ENCODE measurements at places on chromosomes 5 and 9.

DNA sequence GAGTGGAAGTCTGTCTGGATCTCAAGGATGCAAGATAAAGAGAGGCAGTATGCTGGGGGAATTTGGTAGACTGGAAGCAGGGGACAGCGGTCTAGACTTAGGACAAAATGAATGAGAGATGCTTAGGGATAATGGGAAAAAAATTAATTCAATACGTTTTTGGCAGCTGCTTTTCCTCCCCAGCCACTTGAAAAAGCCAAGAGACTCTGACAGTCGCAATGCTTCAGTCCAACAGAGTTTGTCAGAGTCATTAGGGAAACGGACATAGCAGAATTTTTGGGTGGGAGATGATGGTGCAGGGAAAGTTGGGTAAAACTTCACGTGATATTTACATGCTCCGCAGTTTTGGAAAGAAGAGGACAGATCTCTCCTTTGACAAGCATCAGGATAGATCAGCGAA is 129.7 kb downstream of the GOLPH3 start:
- no peak for DNase-seq

GRCh38 chr5:143985832-143986515 is 174.0 kb downstream of the HMHB1 start:
- no peak for DNase-seq

GRCh38 chr5:143229896-143230675 is 173.4 kb downstream of the NR3C1 start:
- DNase-seq, result peak; percentile 15

DNA sequence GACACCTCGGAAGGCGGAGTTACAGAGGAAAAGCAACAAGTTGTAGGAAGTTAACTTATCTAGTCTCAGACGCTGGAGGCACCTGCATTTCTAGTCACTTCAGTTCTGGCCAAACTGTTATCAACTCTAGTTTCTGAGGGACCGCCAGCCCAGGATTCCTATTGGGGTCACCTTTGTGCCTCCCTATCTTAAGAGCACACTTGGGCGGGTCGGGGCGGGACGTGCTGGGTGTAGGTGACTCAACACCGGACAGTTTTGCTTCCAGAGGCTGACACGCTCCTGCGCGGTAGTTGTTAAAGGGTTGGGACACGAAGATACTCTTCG is 679 bp upstream of the KDM4C start:
- peak; percentile 76 for DNase-seq

DNA sequence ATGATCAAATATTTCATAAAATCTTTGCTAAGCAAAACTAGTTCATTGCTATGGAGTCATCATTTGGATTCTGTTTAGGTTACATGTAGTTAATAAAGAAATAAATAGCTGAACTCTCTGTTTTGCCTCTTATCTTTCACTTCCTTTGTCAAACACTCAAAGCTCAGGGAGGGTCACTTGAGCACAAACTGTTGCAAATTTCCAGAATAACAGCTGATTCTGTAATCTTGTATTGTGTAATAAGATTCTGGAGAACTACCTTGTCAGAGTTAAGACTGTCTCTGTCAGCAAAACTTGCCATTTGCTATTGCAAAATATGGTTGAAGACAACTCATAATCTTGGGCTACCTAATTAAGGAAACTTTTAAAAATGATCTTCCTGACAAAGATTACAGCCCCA is 182.0 kb upstream of the MOCS2 start:
- DNase-seq, result no peak

- no peak for DNase-seq
Observed at GRCh38 chr9:38032266-38033110, 36.5 kb downstream of the SHB start.

DNA sequence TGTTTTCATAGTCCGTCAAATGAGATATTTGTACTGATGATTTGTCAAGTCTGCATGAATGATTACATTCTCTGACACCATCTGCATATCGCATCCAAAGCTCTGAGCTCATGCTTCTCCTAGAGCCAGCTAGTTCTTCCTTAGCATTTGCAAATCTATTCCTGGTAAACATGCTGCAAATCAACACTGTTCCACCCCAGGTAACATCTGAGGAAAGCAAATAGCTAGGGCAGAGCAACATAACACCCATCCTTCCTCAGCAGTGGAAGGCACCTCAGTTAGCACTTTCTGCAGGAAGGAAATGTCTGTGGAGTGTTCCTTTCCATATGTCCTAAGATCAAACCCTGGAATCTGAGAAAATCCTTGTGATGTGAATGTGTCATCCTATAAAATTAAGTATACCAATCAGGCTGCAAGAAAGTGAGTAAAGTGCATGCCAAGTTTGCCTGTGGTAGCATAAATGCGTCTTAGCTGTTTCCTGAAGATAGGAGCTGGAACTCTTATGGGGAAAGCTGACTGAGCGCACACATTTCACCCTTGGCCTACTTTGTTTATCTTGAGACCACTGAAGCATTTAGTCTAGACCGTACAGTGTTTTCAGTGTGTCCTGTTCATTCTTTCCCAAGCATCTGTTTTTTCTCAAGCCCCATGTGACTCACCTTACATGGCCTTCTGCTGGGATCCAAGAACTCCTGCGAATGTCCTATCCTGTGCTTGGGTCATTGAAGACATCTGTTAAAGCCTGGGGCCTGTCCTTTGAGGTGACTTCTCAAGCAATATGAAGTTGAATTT is 50.9 kb upstream of the STARD4 start:
- DNase-seq, result peak; percentile 4

DNA sequence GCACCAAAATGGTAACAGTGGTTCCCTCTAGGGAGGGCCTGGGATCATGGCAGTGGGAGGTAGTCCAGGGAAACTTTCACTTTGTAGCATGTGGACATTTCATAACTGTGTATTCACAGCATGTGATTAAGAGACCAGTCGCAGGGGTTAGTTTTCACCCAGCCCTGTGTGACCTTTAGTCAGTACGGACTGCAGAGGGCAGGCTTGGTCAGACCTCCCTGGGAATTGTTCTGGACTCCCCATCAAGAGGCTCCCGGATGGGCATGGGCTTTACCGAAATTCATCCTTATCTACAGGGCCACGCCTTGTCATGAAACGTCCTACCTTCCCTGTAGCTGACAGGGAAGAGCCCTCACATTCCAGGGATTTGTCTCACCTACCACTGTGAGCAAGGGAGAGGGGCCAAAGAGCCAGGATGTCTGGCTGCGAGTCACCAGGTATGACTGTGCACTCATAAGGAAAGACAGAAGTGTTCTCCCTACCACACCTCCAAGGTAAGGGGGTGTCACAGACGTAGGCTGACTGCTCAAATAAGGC is 19.9 kb downstream of the GPX3 start:
- DNase-seq, result no peak

DNA sequence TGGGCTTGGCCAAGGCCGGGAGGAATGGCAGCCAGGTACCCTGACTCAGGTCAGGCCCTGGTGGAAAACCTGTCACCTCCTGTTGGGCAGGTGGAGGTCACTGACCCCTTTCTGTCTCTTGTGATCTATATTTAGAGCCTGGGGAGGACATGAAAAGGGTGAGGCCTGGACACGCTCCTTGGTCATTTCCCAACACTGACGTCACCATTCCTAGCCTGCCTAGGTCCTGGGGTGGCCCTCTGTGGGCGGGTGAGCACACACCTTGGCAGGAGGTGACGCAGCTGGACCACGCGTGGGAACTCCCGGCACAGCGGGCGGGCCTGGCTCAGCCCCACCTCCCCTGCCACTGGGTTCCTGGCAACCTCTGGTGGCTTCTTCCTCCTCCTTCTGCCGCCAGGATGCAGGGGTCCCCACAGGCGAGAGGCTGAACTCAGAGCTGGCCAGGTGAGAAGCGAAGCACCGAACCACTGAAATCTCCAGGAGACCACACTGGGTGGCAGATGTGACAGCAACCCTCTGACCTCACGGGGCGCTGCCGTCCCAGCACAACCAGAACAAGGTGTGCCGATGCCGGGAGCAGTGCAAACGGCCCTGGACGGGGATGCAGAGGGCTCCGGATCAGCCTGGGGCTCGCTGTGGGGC is 6.4 kb upstream of the RALGDS start:
- DNase-seq, result no peak

GRCh38 chr9:136345281-136346156 is 18.0 kb downstream of the DNLZ start:
- no peak for DNase-seq

DNA sequence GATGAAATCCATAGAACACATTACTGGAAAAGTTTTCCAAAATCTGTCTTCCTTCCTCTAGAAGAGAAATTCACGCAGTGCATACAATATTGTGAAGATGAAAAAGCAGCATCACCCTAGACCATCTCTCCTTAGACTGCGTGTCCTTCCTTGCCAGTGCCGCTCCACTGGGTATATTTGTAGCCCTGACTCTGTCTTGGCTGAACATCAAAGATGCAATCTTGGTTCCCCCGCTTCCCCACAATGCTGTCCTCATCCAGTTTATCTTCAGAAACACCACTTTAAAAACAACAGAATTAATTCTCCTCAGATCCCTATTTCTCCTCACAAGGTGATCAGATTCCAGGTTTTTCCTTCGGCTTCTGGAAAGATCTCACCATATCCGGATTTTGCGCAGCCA is 53.9 kb downstream of the ROR2 start:
- no peak for DNase-seq

GRCh38 chr5:78576376-78576775 is 72.2 kb downstream of the LHFPL2 start:
- no peak for DNase-seq

- DNase-seq, result no peak
Observed at GRCh38 chr9:34959461-34959860, 1.4 kb downstream of the PHF24 start.

- no peak for DNase-seq
Observed at GRCh38 chr5:66742083-66742895, 146.1 kb downstream of the MAST4 start.

GRCh38 chr9:116345817-116346216 is 192.2 kb downstream of the PAPPA start:
- DNase-seq, result no peak

DNA sequence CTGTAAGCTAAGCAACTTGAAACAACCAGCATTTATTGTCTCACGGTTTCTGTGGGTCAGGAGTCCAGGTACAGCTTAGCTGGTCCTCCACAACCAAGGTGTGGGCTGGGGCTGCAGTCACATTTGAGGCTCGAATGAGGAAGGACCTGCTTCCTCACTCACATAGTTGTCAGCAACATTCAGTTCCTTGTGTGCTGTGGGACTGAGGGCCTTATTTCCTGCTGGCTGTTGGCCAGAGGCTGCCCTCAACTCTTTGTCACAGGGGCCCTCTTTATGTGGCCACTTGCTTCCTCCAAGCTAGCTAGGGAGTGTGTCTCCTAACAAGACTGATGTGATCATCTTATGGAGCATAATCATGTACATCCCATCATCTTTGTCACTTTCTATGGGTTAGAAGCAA is 29.2 kb upstream of the SEMA4D start:
- DNase-seq, result no peak

- DNase-seq, result no peak
Observed at GRCh38 chr5:69213513-69214215, 21.0 kb upstream of the CDK7 start.

- peak; percentile 15 for DNase-seq
Observed at GRCh38 chr9:8419596-8420275, 620.2 kb upstream of the DMAC1 start.

- DNase-seq, result no peak
Observed at GRCh38 chr5:607541-608428, 4.4 kb upstream of the CEP72 start.

GRCh38 chr9:79946712-79947111 is 374.9 kb downstream of the TLE4 start:
- no peak for DNase-seq

DNA sequence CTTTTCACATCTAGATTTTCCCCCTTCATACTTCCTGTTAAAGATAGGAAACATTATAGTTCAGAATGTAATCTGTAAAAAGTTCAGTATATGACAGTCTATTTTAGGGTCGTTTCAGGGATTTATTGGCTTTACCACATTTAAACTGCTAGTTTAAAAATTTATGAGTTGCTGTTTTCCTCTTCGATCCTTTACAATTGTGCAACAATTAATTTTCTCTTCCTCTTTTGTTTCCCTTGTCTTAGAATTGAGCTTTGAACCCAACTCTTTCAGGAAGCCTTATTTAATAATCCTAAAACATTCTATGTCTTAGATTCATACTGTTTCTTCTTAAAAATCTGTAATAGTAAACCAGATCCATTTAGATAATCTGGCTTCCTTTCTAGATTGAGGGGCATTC is 16.4 kb downstream of the ZSWIM6 start:
- no peak for DNase-seq

DNA sequence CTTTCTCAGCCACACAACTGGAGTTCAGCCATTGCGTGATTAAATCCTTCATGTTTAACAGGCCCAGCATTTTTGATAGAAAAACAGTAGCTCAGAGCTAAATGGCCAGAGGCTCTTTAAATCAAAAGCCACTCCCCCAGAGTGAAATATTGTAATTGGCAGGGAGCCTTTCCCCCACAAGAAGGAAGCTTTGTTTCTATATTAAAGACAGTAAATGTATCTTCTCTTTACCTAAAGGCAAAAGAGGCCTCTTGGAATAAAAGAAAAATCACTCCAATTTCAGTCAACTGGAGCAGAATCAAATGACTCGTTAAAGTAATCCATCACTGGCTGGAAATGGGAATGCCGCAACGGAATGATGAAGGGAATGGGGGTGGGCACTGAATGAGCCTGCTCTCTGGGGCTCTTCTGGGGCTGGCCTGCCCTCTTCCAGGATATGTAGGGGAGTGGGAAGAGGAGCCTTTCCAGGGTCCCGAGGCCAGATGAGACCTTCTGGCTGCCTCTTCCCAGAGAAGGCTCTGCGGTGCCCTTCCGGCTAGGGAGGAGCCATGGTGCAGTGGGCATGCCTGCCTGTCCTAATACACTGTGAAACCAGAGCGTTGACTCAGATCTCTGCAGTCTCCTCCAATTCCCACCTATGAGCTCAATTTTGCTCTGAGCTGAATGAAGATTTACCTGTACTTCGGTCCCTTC is 45.2 kb downstream of the ANKDD1B start:
- peak; percentile 60 for DNase-seq

- no peak for DNase-seq
Observed at GRCh38 chr5:53262348-53262970, 152.9 kb upstream of the MOCS2 start.

GRCh38 chr9:85431339-85432102 is 310.2 kb downstream of the AGTPBP1 start:
- peak; percentile 2 for DNase-seq
